ENCODE measurements at places on chromosomes 13 and 19. TPM values are rescaled to one million over a fixed set of nuclear protein-coding genes. Genes with fewer than 3 reads are reported as not detected.

GRCh38 chr13:49714757-49715156 lies 23.5 kb upstream of the EBPL start:
- no peak for DNase-seq

DNA sequence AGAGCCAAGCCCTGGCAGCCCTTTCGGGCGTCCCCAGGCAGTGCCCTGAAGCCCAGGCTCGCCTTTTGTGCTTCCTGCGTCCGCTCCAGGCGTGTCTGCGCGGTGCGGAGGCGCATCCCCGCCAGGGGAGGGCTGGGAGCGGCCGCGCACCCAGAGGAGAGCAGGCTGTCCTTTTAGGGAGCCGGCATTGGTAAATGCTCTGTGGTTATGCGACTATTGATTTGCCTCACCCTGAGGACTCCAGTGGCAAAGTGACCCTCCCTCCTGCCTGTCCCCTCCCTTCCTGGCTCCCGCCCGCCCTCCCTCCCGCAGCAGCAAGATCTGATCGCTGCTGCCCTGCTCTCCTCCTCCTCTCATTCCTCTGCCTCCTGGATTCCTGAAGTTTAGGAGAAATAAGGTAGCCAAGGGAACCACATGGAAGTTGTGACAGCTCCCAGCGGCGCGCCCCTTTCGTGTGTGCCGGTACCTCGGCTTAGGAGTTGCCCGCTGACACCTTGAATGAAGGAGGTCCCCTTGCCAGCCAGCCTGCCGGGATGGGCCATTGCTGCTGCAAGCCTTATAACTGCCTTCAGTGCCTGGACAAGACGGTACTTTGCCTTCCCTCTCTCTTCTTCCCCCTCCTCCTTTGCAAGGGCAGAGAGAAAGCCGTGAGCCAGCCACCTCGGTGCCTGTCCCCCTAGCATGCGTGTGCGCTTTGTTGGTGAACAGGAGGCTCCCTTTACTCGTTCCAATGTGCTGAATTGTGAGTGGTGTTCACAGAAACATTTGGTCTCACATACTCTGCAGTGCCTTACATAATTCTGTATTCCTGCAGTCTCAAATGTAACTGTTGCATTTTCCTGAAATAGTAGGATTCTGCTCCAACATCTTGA lies 166.9 kb downstream of the SLC7A1 start:
- DNase-seq = no peak

- no peak for DNase-seq
Measured at GRCh38 chr19:36574741-36575140, 1.6 kb upstream of the ZNF529 start.

DNA sequence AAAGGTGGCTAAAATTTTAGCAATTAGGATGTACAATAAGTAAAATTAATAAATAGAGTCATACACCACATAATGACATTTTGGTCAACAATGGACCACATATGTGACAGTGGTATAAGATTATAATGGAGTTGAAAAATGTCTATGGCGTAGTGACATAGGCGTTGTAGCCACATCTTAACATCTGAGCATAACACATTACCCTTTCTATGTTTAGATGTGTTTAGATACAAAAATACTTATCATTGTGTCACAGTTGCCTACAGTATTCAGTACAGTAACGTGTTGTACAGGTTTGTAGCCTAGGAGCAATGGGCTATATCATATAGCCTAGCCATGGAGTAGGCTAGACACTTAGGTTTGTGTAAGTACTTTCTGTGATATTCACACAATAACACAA lies 111.2 kb downstream of the LRCH1 start:
- DNase-seq = no peak

GRCh38 chr19:33675501-33676124 lies 53.9 kb downstream of the CHST8 start:
- no peak for DNase-seq

- no peak for DNase-seq
Measured at GRCh38 chr13:44331912-44332851, 41.4 kb upstream of the SERP2 start.

DNA sequence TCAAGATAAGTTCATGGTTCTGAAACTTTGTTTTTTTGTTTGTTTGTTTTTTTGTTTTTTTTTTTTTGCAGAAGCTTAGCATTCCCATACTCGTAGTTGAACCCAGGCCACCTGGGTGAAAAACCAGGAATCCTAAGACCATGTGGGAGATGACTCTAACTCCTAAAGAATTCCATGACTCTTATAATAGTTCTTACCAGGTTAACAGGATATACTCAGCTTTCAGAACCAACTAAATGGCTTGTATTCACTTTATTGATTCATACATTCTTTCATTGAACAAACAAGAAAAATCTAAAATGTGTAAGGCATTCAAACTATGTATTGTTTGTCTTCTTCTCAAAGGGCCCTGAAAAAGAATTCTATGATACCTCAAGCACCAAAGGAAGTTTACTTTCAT lies 40.5 kb upstream of the KLF5 start:
- DNase-seq = no peak

The CILP2 gene
- not detected for total RNA-seq

The DNASE2 gene
- total RNA-seq = 24.6 TPM

The CFD gene
- total RNA-seq = 0.49 TPM

All from pulmonary artery endothelial cell (primary cell).